ENCODE measurements at places on chromosomes 11 and 22.

GRCh38 chr11:110121204-110121603 is 28.0 kb downstream of the ZC3H12C start:
- DNase-seq, result no peak

GRCh38 chr11:107549253-107549953 is 16.1 kb downstream of the ALKBH8 start:
- peak; percentile 20 for DNase-seq

DNA sequence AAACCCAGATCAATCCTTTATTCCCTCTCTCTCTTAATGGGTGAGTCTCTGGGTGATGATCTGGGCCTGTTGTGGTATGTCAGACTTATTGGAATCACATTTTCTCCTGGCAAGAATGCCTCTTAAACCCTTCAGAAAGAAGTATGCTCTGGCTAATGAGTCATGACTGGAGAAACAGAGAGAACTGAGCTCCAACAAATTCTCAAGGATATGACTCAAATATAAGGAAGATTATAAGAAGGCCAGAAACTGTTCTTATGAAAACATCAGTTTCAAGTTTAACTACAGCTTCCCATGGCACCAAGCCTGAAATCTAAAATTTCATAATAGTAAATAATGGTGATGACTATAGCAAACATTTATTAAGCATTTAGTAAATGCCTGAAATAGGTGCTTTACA is 83.9 kb downstream of the OR5AK2 start:
- DNase-seq, result no peak

DNA sequence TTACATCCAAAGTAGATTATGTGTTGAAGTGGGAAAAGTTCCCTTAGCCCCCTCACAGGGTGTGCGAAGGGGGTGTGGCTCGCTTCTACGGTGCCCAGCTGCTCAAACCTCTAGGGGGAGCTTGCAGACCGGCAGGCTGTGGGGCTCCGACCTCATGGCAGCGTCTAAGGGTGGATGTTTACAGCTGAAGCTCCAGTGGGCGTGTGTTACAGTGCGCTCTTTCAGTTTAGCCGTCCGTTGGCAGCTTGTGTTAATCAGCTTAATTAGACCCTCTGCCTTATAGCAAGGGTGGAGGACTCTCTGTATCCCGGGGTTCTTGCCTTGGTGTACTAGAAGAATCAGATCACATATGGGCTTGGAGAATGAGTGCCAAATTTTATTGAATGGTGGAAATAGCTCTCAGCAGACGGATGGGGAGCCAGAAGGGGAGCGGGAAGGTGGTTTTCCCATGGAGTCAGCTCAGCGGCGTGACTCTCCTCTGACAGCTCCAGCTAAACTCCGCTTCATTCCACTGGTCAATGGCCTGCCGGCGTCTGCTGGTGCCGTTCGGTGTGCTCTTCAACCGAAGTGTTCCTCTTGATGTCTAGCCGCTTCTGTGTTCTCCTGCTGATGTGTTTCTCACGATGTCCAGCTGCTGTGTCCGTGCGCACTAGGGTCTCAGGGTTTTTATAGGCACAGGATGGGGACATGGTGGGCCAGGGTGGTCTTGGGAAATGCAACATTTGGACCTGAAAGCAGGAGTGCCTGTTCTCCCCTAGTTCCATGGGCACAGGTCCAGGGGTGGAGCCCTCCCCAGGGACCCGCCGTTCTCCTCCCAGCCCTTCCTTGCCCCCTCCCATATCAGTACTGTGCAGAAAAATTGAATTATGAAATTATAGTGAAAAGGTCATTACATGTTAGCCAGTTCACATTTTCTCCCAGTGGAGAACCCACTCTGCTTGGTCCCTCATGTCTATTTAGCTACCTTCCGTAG is 28.6 kb upstream of the OR10G7 start:
- DNase-seq, result peak; percentile 30

- DNase-seq, result no peak
Measured at GRCh38 chr11:17767914-17768313, 33.3 kb downstream of the KCNC1 start.

DNA sequence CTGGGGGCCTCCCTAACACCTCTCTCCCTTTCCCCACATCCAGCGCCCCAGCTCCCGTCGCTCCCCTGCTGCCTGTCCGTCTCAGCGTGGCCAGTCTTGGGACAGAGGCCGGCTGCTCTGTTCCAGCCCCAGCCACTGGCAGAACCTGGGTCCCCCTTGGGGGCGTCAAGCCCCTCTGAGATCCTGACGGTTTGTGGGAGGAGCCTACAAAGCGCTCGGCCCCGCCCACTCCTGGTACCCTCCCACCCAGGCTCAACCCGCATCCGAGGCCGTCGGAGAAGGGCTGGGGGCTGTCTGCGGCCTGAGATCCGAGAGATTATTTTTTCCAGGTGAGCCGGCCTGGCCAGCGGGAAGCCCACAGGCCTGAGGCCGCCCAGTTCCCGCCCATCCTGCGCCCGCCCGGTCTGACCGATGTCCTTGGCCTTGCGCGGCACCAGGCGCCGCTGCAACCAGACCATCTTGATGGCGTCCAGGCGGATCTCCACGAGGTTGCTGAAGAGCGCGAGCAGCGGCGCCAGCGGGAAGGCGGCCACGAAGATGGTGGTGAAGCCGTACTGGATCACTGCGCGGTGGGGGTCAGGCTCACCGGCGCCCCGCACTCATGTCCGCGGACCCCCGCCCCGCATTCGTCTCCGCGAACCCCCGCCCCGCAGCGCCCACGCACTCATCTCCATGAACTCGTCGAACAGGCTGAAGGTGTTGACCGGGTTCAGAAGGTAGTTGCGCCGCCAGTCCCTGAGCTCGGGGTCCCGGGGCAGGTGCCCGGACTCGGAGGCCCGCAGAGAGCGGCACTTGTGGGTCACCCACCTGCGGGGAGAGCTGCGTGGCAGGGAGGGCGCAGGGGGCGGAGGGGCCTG is 5.5 kb upstream of the SIGIRR start:
- DNase-seq, result no peak

DNA sequence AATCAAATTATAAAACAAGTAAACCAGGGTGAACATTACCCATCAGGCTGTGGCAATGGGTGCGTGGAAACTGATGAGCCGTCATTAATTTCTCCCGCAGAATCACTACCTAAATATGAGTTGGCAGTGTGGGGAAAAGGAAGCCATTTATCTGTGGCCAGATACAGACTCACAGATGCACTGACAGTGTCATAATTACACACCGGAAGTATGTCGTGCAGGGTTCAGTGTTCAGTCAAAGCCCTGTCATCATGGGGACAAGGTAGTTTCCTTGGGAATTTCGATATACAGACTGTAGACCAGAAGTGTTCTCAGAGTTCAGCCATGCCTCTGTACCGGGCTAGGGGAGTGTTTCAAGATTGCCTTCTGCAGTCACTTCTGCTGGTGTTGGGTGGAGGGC is 119.2 kb upstream of the SEZ6L start:
- DNase-seq, result no peak

GRCh38 chr11:117219455-117219854 is 12.4 kb downstream of the PCSK7 start:
- no peak for DNase-seq

GRCh38 chr11:75800136-75800675 is 14.8 kb upstream of the UVRAG start:
- DNase-seq, result no peak

DNA sequence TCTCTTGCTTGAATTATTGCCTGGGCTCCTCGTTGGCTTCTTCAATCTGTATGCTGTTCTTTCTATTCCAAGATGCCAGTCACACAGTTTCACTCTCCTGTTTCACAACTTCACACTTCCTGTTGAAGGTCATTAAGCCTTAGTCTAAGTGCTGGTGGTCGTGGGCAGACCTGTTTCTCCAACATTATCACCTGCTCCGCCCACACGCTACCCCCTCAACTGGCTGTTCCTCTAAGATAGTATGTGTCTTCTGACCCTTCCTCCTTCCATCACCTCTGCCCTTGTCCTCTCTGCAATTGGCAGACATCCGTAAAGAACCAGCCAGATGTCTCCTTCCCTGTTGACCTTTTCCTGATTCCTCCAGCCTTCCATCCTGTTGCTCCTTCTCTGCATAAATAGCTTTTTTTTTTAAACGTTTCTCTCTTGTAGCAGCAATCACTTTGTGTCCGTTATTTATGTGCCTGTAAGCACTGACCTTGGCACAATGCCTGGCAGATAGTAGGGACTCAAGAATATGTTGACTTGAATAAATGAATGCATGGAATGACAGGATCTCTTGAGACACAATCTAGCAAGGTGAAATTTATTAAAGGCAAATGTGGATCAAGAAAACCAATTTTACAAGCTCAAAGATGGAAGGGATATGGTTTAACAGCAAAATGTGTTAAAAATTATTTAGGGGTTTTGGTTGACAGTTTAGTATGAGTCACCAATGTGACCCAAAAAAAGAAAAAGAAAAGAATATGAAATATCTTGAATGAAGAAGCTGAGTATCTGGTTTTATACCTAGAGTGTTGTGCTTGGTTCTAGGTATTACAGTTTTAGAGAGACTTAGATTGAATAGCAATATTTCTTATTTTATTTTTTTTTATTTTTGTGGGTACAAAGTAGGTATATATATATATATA is 12.6 kb downstream of the DIXDC1 start:
- DNase-seq, result no peak

GRCh38 chr22:43230971-43231723 is 44.2 kb upstream of the TTLL12 start:
- peak; percentile 69 for DNase-seq

DNA sequence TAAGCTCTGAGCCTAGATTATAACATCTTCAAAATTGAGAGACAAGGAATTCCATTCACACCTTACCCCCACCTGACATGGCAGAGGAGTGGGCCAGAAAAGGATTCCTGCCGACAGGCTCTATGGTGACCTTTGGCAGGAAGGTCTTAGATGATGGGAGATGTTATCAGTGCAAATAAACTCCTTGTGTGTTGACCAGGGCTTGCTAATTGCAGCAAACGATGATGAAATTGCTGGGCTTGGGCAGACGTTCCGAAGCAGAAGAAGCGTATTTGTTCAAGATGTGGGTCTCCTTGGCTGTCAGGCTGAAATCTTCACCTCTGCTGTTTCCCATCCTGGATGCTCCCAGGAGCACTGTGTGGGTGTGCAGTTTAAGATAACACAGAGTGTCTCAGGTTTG is 183.7 kb upstream of the CADM1 start:
- DNase-seq, result no peak

GRCh38 chr11:85886089-85887056 is 31.2 kb downstream of the CCDC83 start:
- DNase-seq, result no peak

GRCh38 chr22:42905702-42906183 is 48.7 kb upstream of the ARFGAP3 start:
- no peak for DNase-seq

- DNase-seq, result no peak
Measured at GRCh38 chr22:45357490-45357889, 47.8 kb downstream of the FAM118A start.

GRCh38 chr11:88312628-88313027 is 24.9 kb downstream of the CTSC start:
- DNase-seq, result no peak

DNA sequence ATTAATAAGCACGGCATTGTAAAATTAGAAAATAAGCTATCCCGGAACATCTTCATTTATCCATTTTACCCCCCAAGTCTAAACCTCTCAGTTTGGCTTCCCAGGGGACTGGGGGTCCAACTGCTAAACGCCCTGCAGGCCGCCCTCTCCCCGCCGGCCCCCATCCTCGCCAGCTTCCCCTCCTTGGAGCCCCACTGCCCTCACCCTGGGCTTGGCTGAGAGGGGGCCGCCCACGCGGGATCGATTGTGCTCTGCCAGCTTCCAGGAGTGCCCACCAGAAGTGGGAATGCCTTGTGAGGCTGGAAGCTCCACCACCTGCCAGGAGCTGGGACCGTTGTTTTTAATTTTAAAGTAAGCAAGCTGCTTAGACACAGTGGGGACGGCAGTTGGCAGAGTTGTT is 353.5 kb downstream of the TBC1D22A start:
- DNase-seq, result no peak

DNA sequence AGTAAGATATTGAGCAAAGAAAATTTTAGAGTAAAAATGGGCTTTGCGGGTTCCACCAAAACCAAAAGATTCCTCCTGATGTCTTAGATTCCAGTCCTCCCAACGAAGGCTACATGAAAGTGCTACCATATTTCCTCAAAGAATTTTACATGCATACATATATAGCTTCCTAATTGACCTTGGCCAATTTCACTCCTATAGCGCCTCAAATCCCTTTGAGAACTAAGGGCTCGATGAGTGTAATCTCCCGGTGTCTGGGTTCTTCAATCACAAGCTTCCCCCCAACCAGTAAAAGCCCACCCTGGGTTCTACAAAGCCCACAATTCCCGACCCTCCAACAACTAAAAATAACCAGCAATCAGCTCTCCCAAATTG is 1.2 kb downstream of the SIK3 start:
- DNase-seq, result no peak

DNA sequence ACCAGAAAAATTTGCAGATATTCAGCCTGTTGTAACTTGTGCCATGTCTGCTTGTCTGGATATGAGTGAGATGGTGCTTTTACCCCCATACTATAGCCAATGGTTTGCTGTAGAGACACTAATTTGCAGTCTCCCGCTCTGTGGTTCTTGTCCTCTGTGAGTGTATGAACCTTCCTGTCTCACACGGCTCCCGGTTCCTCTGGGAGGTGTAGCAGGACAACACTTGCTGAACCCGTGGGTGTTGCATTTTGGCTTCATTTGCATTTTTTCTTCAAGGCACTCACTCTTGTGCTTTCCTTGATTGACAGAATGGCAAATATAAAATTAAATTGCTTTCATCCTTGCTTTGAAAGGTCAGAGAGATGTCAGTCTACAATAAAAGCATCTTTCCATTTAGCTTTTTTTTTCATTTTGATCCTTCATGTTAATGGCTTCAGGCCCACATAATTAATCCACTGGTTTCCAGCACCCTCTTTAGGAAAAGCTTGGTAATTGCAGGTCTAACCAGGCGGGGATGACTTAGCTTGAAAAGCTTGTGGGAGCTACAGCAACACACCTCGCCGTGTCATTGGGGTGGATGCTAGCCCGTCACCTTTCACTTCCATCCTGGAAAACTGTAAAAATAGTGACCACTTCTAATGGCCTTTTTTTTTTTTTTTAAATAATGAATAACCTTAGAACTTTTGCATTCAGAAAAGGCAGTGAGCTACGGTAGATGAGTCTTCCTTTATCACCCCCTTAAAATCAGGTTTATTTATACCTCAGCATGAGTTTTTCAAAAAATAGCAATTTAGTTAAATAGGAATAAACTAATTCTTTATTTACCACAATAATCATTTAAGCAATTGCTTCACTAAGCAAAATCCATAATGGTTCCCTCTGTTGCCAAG is 27.4 kb upstream of the ST14 start:
- DNase-seq, result peak; percentile 46

- DNase-seq, result no peak
Measured at GRCh38 chr11:105611572-105612441, 1.9 kb downstream of the GRIA4 start.

GRCh38 chr11:17597770-17598169 is 50.7 kb downstream of the OTOG start:
- no peak for DNase-seq

DNA sequence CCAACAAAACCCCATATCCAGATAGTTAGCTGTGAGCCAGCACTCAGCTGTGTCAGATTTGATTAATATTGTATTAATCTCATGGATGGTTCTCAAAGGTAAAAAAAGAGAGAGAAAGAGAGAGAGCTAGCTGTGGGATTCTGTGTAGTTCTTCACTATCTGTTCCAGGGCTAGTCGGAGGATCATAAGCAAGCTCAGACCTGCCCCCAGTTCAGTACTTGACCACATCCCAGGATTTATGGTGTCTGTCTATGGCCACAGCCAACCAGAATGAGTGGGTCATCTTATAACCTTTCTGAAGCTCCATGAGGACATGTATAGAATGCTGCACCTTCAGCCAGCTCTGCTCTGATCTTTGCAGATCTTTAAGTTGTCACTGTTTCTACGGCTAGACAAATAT is 13.5 kb upstream of the B3GNT6 start:
- DNase-seq, result no peak
